ENCODE measurements at places on chromosomes 5 and 9.

DNA sequence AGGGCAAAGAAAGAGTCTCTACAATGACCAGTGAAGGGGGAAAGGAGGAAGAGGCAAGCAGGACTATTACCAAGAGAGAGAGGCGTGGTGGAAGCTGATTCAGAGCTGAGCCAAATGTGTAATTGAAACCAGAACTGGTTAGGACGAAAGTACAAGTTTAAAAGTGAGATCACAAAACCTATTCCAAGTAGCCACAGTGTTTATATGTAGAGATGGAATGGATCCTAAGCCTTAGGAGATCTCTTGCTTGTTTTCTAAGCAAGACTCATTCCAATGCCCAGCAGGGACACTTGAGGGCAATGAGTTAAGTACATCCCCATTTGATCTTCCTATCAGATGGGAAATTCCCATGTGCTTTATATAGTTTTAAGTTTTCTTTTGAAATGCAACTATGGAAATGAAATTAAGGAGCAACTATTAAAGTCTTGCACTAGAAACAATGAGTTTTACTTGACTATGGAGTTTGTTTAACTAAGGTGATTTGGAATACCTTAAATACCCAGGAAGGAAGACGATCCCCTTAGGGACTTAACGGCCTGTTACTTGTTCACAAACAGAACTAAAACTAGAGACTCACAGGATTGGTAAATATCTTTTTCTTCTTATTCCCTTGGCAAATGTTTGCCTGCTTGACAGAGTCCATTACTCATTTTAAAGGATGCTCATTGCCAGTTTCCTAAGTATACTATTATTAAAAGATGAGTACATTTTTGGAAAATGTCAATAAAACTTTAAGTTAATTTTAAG is 51.1 kb upstream of the SNX2 start:
- no peak for DNase-seq

DNA sequence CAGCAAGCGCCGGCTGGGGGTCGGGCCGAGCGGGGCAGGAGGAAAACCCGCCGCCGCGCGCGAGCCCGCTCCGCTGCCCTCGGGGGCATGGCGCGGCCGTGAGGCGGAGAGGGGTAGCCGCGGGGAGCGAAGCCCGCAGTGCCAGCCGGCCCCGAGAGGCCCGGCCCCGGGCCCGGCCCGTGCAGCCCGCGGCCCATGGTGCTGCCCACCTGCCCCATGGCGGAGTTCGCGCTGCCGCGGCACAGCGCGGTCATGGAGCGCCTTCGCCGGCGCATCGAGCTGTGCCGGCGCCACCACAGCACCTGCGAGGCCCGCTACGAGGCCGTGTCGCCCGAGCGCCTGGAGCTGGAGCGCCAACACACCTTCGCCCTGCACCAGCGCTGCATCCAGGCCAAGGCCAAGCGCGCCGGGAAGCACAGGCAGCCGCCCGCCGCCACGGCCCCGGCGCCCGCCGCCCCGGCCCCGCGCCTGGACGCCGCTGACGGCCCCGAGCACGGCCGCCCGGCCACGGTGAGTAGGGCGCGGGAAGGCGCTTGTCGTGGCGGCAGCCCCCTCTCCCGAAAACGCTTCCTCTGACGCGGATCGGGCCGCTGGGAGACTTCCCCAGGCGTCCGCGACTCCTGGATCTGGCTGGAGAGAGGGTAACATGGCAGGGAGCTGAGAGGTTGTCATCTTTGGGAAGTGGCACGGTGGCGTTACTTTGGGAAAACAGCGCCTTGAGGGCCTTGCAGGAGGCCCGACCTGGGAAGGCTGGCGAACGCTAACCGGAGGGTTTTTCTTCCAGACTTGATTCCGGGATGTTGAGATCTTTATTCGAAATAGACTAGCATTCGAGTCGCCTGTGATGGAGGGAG is 523 bp downstream of the MAML1 start:
- peak; percentile 20 for DNase-seq

DNA sequence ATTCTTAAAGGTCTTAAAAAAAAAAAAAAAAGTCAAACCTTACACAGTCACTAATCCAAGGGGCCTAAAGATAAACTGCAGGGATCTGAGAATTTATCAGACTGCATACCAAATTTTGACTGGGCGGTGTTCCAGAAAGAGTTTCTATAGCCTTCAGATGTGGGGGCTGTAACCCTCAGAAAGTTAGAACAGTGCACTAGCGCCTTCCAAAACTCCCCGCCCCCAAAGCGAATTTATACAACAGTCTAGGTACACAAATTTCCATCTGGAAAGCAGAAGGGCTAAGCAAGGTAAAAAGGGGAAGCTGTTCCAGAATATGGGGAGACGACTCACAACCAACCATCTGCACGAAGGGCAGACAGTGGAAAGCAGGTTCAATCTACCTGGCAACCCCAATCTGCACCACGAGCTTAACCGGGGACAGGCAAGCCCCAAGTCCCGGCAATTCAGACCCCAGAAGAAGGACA is 813 bp downstream of the ERMP1 start:
- no peak for DNase-seq

DNA sequence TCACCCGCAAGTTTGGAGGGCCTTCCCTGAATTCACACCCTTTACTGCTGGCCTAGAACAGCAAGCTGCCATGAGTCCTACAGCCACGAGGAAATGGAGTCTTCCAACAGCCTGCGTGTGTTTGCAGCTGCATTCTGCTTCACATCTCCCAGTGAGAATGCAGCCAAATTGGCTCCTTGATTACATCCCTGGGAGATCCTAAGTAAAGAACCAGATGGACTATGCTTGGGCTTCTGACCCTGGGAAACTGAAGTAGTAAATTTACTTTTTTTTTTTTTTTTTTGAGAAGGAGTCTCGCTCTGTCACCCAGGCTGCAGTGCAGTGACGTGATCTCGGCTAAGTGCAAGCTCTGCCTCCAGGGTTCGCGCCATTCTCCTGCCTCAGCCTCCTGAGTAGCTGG is 617.0 kb upstream of the CDH18 start:
- DNase-seq, result no peak

DNA sequence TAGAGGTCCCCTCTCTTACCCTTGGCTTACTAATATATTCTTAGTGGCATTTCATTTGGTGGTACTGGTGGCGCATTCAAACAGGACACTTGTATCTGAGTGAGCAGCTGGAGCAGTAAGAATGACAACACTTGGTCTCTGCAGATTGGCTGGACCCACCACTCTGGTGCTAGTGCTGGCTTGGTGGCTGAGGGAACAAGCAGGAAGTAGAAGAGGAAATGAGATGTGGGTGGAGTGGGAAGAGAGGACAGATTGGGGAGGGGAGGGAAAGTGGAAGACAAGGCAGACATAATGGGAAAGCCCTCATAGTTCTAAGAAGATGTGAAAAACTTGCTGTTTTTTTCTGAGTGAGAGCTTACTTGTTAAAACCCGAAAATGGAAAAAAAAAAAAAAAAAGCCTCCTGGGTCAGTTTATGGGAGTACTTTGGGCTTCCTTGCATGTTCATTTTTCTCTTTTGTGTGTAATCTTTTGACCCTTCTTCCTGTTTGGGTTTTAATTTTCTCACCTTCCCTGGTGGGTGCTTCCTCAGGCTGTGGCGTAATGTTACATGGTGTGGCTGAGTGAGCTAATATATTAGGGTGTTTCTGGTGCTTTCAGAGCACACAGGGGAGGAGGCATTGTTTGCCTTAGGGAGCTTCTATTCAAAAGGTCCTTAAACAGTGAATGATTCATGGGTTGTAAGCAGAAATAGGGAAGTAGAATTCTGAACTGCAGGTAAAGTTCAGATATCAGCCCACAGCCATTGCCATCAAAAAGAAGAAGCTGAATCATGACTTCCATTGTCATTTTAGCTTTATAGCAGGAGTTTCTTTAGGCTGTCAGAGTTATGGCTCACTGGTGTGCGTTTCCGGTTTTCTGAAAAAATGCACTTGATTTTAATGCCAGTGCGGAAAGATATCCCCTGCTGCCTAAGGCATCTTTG is 52.3 kb downstream of the TLE4 start:
- DNase-seq, result no peak

- DNase-seq, result no peak
Observed at GRCh38 chr9:86575137-86575536, 220.9 kb upstream of the TUT7 start.

GRCh38 chr5:163633926-163634460 is 128.6 kb downstream of the MAT2B start:
- no peak for DNase-seq

DNA sequence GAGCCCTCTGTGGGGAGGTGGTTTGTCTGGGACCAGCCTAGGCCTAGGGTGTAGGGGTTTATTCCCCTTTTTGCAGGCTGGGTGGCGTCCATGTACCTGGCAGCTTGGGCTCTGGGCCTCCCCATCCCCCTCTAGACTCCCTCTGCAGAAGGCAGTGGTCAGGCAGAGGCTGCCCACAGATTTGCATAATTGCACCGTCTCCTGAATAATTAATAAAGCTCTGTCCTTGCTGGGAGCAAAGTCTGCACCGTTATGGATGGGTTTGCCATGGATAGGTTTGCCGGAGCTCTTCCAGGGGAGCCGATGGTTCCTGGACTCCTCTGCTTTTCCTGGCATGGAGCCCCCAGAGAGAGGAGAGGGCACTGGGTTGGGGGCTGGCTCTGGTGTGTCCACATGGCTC is 60.4 kb downstream of the DAB2IP start:
- no peak for DNase-seq

- no peak for DNase-seq
Observed at GRCh38 chr9:126108240-126108639, 218.4 kb upstream of the MVB12B start.

DNA sequence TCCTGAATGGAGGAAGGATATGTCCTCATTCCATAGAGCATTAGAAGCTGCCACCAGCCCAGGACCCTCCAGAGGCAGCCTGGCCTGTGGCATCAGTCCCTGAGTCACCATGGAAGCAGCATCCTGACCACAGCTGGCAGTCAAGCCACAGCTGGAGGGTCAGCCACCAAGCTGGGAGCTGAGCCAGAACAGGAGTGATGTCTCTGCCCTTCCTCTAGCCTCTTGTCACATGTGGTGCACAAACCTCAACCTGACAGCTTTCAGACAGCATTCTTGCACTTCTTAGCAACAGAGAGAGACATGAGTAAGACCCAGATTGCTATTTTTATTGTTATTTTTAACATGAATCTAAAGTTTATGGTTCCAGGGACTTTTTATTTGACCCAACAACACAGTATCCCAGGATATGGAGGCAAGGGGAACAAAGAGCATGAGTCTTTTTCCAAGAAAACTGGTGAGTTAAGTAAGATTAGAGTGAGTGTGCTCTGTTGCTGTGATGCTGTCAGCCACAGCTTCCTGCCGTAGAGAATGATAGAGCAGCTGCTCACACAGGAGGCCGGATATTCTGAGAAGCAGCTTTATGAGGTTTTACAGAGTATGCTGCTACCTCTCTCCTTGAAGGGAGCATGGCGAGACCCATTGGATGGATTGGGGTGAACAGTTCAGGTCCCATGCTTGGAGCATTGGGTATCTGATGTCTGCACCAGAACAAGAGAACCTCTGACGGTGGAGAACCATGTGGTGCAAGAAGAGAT is 13.0 kb upstream of the CYFIP2 start:
- no peak for DNase-seq

GRCh38 chr5:33701251-33701650 is 190.5 kb downstream of the ADAMTS12 start:
- no peak for DNase-seq

GRCh38 chr5:106759581-106759980 is 911.2 kb downstream of the EFNA5 start:
- DNase-seq, result no peak

DNA sequence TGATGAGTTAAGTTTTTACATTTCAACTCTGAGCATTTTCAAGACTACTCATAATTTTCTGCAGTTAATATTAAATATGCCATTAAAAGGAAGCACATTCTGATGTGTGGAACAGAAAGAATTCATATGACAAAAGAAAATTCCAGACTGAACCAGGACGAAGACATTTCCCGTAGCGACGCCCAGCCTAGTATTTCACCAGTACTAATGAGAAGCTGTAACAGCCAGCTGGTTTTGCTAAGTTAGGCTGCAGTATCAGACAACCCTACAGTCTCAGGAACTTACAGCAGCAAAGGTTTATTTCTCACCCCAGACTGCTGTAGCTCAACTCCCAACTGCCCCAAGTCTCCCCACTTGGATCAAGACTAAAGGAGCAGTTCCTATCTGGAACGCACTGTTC is 91.6 kb downstream of the TMEM174 start:
- no peak for DNase-seq

- DNase-seq, result no peak
Observed at GRCh38 chr5:113115061-113115460, 138.5 kb downstream of the DCP2 start.

DNA sequence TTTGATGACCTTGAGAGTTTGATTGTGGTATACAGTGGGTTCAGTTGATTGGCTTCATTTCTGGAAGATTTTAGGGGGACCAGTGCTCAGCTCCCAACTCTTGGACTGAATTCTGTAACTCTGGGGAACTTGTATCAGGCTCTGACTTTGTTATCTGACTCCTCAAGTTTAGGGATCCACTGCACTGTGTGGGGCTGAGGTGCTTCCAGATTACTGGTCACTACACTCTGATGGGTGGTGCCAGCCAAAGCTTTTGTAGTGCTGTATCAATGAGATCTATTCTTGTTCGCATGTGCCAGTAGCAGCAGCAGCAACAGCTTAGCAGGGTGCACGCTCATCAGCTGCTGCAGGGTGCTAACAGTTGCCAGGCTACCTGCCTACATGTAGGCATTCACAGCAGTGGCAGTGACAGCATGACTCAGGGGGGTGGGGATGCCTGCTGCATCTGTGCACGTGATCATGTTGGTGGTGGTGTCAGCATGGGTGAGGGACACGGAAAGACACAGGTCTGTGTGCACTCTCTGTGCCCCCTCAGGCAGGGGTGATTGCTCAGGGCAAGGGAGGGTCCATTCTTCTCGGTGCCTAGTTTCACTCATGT is 438.8 kb upstream of the SEMA6A start:
- DNase-seq, result no peak

DNA sequence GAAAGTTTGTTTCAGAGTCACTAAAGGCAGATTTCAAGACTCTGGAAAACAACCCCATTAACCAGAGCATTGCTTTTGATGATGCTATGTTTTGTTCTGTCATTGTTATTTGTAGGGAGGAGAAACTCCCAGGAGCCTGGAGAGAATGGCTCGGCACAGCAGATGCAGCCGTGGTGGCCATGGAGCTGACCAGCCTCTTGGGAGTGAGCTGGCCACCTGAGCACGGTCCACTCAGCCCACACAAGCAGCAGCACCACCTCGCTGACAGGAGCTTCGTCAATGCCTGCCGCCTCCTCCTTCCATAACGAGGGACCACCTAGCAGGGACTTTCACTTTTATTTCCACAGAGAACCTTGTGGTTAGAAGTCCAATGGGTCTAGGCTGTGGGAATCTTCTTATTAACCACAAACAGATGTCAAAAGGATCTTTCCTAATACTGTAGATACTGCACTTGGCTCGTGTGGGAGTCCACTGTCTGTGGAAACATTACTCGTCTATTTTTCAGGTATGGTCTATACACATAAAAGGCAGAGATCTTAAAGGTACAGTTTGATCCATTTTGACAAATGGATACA is 21.0 kb upstream of the SMIM32 start:
- DNase-seq, result no peak

DNA sequence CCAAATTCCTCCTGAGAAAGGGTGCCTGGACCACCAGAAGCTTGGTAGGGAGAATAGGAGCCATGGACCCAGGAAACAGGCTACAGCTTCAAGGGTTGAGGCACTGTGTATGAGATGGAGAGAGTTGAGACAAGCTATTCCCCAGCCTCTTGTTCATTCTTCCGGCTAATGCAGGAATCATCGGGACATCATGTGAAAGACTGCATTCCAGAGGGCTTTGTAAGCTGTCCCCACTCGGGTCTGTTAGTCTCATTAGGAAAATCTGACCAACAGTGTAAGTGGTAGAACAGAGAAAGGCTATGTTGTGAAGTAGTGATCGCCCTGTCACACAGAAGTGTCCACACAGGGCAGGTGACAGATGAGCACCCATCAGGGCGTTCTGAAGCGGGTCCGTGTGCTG is 81.4 kb downstream of the GABBR2 start:
- no peak for DNase-seq

GRCh38 chr5:38013107-38013506 is 173.3 kb upstream of the GDNF start:
- DNase-seq, result no peak
